ENCODE measurements at places on chromosomes 1 and 21. TPM values are rescaled to one million over a fixed set of nuclear protein-coding genes. Genes with fewer than 3 reads are reported as not detected.

GRCh38 chr1:47658161-47658920 is 220.5 kb downstream of the FOXD2 start:
- DNase-seq: no peak

GRCh38 chr1:100404821-100405220 is 52.5 kb downstream of the CDC14A start:
- peak; percentile 52 for DNase-seq

DNA sequence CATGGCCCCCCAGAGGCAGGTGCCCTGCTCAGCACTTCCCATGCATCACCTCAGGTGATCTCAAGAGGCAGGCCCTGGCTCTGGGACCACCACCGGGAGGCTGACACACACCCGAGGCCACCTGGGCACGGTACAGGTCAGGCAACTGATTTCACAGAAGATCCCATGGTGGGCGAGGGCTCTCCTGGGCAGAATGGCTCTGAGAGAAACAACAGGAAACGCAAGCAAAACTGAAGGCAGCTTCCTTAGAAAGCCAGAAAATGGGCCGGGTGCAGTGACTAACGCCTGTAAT is 11.4 kb upstream of the SKI start:
- no peak for DNase-seq

- DNase-seq: peak; percentile 50
Observed at GRCh38 chr21:38875694-38876492, 70.2 kb downstream of the ETS2 start.

The TFF2 gene
- total RNA-seq: not detected

The CACHD1 gene
- total RNA-seq: 1.8 TPM
